ENCODE measurements at places on chromosomes 7 and 10.

- DNase-seq, result no peak
Observed at GRCh38 chr7:34078864-34079263, 173.5 kb downstream of the BMPER start.

DNA sequence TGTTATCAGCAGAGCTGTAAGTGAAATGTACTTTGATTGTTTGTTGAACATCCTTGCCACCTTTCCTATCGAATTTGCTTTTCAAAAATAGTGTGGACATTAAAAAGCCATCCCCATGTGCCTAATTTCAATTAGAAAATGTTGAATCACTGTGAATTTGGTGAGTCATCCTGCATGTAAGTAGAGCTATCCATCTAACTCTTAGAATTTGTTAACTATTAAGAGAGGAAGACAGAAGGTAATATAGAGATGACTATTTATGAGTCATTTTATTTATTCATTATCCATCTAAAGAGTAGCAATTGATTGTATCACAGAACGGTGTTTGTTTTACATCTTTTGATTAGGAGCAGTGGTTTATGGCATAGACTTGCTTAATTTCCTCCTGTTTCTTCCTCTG lies 154.7 kb downstream of the MGMT start:
- DNase-seq, result no peak

GRCh38 chr7:64869121-64869725 lies 33.9 kb upstream of the ZNF273 start:
- no peak for DNase-seq

DNA sequence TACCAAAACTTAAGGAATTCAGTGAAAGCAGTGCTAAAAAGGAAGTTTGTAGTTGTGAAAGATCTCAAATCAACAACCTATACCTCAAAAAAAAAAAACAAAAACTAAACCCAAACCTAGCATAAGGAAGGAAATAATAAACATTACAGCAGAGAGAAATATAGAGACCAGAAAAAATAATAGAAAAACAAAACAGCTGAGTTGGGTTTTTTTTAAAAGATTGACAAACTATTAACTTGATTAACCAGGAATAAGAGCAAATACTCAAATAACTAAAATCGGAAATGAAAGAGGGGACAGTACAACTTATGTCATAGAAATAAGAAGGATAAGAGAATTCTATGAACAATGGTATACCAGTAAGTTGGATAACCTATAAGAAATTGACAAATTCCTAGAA lies 6.7 kb downstream of the ECD start:
- DNase-seq, result no peak

DNA sequence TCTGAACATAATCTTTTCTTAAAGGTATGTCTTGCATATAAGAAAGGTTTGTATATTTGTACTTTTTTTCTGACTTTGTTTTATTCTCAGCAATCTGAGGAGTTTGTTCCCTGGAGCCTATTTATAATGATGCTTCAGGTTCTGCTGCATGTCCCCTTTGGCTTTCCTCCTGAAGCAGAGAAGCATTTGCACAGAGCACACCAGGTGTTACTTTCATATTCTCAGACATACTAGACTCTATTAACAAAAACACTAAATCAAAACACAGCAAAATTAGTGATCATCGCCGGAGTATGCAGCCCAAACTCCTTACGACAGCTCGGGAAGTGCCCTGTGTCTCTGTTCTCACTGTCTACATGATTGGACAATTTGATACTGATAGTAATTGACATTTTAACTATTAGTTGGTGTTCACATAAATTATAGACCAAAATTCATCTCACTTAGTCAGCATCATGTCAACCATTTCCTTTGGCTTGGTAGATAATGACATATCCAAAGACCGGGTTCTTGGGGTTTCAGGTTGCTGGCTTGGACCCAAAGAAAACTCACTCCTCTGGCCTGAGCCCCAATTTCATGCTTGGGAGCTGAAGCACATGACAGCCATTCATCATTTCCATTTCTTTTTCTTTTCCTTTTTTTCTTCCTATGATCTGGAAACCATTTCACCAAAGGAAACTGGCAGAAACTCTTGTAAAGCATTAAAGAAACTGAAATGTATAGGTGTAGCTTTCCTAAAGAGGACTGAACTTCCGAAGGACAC lies 400.1 kb upstream of the NRP1 start:
- peak; percentile 51 for DNase-seq

GRCh38 chr10:818010-818409 lies 113.5 kb downstream of the LARP4B start:
- DNase-seq, result no peak

DNA sequence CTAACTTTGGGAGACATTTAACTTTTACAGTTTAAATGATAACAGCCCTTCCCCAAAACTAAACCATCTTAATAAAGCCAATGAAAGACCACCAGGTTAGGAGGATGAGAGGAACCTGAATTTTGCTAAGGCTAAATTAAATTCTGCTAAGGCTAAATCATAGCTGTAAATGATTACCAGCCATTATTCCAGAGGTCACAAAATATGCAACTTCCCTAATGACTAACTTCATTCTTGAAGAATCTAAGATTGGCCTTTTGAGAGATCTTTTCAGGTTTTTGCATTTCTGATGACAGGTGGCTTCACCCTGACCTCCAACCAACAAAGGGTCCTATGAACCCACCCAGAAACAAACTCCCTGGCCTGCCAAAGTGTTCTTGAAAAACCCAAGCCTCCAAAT lies 373.3 kb downstream of the IPMK start:
- DNase-seq, result no peak

- DNase-seq, result no peak
Observed at GRCh38 chr7:156558198-156558597, 82.4 kb upstream of the RNF32 start.

- no peak for DNase-seq
Observed at GRCh38 chr7:130254555-130254954, 12.1 kb upstream of the CPA2 start.

DNA sequence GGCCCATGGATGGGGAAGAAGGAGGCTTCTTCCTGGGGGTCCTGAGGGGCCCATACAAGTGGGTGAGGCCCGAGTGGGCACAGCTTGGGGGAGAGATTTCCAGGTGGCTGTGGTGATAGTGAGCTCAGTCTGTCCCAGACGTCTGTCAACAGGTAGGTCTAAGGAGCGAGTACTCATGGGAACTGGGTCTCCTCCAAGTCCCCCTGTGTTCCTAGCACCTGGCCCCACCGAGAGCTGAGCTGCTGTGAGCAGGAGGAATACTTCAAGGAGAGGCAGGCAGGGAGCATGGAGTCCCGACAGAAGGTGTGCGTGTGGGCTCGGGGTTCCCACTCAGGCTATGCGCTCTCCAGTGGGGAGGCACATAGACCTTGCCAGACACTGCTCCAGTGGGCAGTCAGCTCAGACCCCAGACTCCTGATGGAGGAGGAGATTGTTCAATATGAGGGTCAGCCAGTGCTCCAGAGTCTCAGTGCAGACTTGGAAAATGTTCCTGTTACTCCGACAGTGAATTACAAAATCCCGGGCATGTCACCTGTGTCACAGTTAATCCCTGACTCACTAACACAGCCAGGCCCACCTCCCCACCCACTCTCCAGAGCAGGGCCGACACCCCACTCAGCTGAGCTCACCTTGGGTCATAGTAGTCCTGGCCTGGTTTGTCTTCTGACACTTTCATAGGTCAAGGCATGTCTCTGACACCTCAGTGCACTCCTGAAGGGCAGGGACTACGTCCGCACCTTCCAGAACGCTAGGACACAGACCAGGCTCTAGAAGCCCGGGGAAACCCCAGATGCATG lies 28.2 kb upstream of the C10orf53 start:
- no peak for DNase-seq

DNA sequence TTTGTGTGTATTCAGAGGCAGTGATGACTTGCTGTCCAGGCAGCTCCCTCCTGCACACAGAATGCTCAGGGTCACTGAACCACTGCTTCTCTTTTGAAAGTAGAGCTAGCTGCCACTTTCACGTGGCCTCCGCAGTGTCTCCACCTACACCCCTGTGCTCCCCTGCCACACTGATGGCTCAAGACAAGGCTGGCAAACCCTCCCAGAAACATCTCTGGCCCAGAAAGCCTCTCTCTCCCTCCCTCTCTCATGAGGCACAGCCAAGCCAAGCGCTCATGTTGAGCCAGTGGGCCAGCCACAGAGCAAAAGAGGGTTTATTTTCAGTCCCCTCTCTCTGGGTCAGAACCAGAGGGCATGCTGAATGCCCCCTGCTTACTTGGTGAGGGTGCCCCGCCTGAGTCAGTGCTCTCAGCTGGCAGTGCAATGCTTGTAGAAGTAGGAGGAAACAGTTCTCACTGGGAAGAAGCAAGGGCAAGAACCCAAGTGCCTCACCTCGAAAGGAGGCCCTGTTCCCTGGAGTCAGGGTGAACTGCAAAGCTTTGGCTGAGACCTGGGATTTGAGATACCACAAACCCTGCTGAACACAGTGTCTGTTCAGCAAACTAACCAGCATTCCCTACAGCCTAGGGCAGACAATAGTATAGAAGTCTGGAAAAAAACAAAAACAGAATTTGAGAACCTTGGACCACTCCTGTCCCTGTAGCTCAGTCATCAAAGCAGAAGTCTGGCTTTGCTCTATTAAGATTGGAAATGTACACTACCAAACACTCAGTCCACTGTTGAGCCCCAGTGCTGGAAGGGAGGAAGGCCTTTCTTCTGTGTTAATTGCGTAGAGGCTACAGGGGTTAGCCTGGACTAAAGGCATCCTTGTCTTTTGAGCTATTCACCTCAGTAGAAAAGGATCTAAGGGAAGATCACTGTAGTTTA lies 15.8 kb downstream of the SCD start:
- no peak for DNase-seq

DNA sequence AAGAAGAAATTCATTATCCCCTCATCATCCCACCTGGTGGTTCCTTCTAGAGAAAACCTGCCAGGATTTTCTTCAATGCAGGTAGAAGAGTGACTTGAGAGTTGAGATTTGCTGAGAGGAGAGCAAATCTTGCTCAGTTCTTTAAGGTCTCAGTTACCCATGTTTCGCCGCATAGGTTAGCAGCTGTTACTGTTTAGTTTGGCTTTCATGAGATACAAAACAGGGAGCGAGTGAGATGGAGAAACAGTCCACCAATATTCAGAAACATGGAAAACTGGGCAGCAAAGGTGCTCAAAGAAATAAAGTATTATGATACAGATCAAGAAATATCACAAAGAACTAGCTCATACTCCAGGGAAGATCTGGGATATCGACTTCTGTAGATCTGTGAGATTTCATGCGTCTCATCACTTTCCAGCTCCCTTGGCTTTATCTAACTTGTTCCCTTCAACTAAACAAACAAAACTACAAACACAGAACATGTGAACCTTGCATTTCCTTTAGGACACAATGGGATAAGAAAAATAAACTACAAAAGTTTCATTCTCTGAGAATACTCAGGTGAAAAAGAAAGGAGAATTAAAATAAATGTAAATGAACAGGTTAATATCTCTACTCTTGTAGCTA lies 63.4 kb downstream of the AKR1C4 start:
- DNase-seq, result no peak
